Body of pancreas (tissue), 4 donors: ENCODE measurements at places on chromosomes 16 and 17. TPM values are rescaled to one million over a fixed set of nuclear protein-coding genes. Genes with fewer than 3 reads are reported as not detected.

DNA sequence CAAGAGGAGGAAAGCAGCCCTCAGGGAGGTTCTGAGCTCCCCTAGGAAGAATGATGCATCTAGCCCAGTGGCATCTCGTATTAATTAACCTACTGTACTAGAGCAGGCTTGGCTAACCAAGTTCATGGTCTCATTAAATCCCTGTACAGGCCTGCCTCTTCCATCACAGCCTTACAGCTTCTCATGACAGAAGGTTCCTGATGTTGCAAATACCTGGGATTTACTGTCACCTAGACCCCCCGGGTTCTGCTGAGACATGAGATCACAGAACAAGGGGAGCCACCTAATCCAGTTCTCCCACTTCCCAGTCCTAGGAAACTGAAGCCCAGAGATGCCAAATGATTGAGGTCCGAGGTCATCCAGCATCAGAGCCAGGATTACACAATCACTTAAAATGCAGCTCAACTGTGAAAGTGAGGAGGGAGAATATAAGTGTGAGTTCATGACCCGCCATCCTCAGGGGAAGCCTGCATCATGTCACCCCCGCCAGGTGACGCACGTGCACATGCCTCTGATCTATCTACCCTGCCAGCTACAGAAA lies 23.9 kb downstream of the ACLY start:
- H3K27me3 ChIP-seq, result no peaks in the 10 kb centered on the region
- peak; percentile 39 for DNase-seq
- H3K36me3 ChIP-seq, result peaks cover 28% of the 10 kb centered on the region
- H3K4me1 ChIP-seq, result peaks cover 37% of the 10 kb centered on the region
- peak overlapping the region; percentile 61 for H3K27ac ChIP-seq

DNA sequence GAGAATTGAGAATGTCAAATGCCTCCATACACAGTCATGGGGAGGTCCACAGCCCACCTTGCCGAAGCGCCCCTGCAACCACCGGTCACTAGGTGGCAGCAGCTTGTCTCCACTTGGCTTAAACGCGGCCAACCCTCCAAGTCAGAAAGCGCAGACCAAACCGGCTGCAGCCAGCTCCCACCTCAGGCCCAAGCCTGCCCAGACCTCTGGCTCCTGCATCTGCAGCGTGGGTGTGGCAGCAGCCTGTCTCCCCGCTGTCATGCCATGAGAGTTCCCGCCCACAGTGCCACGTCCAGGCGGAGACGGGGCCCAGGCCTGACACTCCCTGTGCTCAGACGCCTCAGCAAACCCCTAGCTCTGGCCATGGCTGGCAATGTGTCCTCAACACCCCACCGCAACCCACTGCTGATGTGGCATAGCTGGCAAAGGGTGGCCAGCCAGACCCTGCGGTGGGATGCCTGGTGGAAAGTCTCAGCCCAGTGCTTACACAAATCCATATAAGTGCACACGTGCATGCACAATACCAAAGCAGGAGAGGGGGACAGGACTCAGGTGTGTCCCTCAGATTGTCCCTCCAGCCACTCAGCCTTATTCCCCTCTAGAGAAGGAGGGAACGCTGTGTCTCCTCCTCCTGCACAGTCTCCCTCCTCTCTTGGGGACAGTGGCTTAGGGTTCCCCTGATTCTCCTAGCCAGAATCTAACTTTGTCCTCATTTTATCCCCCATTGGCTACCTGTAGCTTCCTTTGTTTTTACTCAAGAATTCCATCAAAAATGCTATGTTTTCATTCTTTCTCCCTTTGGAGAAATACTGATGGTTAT lies 10.9 kb downstream of the COPZ2 start:
- no peak overlapping the region for H3K27ac ChIP-seq
- peak; percentile 85 for DNase-seq
- H3K27me3 ChIP-seq, result no peaks in the 10 kb centered on the region

DNA sequence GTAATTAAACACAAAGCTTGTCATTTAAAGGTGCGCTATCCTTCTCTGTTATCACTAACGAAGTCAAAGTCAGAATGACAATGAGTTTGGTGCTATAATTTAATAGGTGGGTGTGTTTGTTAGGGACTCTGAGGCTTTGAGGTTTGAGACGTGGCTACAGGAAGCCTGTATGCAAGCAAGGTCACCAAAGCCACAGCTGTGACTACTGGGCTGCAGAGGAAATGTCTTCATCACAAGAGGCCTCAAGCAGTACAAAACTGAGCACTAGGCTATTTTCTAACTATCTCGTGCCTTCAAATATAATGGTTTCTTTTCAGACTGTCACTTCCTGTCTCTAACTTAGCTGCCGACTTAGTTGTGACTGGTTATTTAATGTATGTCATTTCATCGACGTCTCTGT lies 141.2 kb downstream of the AATF start:
- H3K27ac ChIP-seq, result no peak overlapping the region
- H3K4me3 ChIP-seq, result no peak overlapping the region
- peaks cover 5% of the 10 kb centered on the region for H3K36me3 ChIP-seq

DNA sequence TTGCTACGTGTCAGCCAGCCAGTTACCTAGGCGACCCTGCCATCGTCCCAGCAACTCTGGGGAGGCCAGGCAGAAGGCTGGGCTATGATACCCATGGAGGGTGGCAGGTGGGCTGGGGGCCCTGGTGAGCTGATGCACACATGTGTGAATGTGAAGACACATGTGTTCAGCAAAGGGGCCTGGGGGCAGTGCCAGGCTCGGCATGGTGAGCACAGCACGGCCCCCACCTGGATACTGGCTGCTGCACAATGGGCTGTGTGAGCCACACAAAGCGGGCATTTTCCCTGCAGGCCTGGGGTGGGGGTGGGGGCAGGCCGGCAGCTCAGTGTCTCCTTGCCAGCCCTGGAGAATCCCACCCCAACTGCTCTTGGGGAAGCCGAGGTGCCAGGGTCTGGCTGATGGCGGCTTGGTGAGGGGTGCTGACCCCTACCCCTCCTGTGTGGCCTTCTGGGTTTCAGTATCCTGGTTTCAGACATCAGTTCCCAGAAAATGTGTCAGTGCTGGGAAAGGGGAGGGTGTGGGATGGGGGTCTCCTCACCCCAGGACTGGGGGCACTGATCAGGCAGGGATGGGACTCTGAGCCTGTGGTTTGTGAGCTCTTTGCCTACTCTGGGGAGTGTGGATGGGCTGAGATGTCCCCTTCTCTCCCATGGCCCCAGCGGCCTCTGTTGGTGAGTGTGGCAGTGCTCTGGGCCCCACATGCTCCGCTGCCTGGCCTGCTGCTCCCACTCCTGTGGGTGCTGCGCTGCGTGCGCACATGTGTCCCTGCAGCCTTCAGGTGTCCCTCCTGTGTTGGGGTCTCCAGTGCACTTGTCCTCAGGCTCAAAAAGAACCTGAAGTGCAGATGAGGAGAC lies 5.1 kb downstream of the LLGL1 start:
- DNase-seq, result no peak
- H3K27ac ChIP-seq, result no peak overlapping the region
- H3K36me3 ChIP-seq, result no peaks in the 10 kb centered on the region

DNA sequence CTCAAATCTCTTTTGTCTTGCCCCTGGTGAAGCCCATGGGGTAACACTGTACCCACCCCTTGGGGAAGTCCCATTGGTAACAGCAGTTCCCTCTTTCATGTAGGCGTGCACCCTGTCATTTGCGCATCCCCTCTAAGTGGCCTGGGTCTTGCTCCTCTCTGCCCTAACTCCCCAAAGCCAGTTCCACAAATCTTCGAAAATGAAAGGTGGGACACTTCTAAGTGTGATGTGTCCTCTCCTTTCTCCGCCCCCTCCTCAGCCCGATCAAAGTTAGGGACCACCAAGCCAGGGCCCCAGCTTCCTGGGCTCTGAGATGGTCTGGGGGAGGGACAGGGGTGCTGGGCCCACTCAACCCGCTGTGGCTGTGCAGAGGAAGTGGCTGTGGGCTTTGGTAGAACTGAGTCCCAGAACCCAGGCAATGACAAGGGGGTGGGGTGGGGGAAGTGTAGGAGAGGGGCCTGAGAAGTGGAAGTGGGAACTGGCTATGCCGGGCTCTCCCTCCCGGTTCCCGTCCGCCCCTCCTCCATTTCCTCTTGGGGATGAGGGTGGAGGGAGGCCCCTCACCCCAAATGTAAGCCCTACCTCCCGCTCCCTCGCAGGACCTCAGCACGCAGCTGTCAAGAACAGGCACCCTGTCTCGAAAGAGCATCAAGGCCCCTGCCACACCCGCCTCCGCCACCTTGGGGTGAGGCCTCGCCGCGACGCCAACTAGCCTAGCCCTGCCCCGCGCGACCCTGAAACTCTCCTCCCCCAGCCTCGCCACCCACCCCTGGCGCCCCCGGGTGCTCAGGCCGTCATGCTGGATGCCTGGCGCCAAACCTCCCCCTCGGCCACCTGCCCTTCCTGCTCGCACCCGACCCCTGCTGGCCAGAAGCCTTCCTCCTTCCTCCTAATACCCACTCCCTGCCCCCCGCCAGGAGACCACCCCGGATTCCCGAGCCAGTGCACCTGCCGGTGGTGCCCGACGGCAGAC lies 8.7 kb downstream of the ABI3 start:
- H3K4me1 ChIP-seq, result peaks cover 20% of the 10 kb centered on the region
- no peaks in the 10 kb centered on the region for H3K27me3 ChIP-seq
- no peak overlapping the region for H3K27ac ChIP-seq
- DNase-seq, result no peak
- H3K4me3 ChIP-seq, result no peak overlapping the region
- no peaks in the 10 kb centered on the region for H3K36me3 ChIP-seq

Gene FBXW10
- total RNA-seq, result not detected

- no peaks in the 10 kb centered on the region for H3K27me3 ChIP-seq
- no peaks in the 10 kb centered on the region for H3K36me3 ChIP-seq
- no peak overlapping the region for H3K27ac ChIP-seq
- no peak overlapping the region for H3K4me3 ChIP-seq
- DNase-seq, result no peak
Measured at GRCh38 chr16:25633549-25633948, 58.2 kb upstream of the HS3ST4 start.

DNA sequence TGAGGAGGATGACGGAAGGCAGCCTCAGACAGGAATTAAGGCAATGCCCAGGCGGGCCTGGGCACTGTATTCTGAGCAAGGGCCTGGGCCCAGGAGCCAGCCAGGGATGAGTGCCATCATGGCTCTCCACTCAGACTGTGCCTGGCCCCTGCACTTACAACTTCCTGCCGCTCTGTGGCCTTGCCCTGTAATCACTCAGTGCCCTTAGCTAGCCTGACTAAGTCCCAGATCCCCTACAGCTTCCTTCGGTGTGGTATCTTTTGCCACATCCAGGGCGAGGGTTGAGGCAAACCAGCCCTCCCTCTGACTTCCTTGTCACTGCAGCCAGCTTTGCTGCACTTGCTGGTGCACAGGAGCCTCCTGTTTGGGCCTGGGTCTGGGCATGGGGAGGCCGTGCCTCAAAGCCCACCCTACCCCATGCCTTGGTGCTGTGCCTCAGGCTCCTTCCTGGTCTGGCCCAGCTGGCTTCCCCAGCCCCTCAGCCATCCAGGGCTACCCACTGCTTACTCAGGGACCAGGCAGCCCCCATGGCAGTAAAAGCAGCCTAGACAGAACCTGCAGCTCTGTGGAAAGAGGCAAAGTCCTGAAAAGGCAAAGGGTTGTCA lies 9.3 kb downstream of the SLC46A1 start:
- no peaks in the 10 kb centered on the region for H3K36me3 ChIP-seq
- no peaks in the 10 kb centered on the region for H3K27me3 ChIP-seq
- H3K27ac ChIP-seq, result no peak overlapping the region
- no peaks in the 10 kb centered on the region for H3K4me1 ChIP-seq
